T-helper 9 cell (primary cell): ENCODE measurements at places on chromosomes 2 and 18.

GRCh38 chr18:50745945-50746344 is 73.9 kb downstream of the MRO start:
- DNase-seq = no peak

GRCh38 chr2:40935349-40935748 is 483.5 kb upstream of the SLC8A1 start:
- no peak for DNase-seq

DNA sequence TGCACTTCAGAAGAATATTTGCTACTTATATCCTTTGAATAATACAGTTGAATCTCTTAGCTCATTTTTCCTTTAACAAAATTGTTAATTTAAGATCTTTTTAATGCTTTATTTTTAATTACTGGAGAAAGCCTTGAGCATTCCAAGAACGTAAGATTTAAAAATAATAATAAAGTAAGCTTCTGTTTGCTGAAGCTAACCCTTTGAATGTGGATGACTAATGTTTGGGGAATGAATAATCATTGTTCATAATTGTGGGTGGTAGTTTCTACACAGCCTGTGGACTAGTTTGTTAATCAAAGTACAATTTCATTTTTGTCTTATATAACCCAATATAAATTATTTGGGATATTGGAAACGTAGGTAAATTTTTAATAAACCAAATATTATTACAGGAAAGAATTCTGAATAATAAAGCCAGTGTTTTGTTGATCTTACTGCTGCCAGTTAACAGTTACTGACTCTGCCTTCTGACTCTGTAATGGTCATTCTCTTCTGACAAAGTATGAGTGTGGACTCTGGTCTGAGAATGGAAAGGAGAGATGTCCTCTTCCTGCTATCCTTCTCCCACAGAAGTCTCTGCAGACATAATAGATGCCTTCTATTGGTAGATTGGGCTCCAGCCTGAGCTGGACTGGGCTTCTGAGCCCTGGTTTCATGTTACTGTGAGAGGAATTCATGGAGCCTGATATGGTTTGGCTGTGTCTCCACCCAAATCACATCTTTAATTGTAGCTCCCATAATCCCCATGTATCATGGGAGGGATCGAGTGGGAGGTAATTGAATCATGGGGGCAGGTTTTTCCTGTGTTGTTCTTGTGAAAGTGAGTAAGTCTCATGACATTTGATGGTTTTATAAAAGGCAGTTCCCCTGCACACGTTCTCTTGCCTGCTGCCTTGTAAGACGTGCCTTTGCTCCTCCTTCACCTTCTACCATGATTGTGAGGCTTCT is 292.7 kb upstream of the SLC39A10 start:
- DNase-seq = no peak

DNA sequence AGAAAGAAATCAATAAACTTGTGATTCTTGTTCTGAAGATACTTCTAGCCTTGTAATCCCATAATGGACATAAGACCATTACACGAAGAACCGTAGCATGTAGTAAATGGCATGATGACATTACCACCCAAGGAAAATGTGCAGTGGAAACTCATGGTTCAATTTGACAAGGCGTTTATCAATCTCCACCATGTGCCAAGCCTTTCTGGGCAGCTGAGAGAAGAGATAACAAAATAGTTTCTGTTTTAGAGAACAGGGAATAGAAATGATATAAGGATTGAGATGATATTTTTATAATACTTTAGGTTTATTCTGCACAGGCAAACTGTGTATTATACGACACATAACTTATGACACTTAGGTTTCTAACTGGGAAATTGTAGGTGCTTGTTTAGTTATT is 19.2 kb downstream of the ABI2 start:
- no peak for DNase-seq

DNA sequence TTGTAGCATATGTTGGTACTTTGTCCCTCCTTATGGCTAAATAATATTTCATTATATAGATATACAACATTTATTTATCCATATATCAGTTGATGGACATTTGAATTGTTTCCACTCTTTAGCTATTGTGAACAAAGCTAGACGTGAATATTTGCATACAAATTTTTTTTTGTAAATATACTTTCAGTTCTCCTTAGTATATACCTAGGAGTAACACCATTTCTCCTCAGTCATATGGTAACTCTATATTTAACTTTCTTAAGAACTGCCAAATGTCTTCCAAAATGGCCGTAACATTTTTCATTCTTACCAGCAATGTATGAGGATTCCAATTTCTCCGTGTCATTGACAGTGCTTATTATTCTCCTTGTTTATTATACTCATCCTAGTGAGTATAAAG is 74.5 kb downstream of the TMEM185B start:
- DNase-seq = no peak

- DNase-seq = no peak
Measured at GRCh38 chr2:9975805-9976447, 24.4 kb downstream of the GRHL1 start.

DNA sequence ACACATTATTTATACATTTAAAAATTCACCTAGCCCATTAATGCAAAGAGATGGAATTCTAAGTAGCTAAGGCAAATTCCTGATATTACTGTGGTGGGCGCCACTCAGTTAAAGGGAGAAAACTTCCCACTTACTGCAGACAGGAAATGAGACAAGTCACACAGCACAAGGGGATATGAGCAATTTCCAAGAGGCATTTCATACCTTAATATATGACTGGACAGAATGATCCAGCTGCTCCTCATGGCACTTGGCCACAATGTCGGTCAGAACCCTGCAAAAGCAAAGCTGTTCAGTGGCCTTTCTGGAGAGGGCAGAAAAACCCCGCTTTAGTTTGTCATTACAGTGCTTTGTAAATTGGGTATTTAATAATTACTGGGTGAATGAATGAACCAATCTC is 121.4 kb upstream of the CCDC195 start:
- no peak for DNase-seq

DNA sequence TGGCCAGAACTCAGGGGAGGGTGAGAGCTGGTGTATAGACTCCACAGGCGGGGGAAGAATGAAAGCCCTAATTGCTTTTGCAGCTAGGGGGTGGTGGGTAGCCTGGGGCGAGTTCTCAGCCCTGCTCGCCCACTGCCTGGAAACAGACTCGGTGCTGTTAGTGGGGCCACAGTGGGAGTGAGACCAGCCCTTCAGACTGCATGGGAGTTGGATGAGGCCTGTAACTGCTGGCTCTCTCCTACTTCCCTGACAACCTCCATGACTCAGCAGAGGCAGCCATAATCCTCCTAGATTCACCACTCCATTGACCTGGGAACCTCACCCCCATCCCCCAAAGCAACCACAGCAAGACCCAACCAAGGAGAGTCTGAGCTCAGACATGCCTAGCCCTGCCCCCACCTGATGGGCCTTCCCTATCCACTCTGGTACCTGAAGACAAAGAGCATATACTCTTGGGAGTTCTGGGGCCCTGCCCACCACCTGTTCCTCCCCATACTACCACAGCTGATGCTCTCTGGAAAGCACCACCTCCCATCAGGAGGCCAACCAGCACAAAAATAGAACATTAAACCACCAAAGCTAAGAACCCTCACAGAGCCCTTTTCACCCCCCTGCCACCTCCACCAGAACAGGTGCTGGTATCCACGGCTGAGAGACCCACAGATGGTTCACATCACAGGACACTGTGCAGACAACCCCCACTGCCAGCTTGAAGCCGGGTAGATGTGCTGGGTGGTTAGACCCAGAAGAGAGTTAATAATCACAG is 226.3 kb downstream of the EIPR1 start:
- DNase-seq = no peak

GRCh38 chr18:80232710-80233109 is 14.6 kb downstream of the PARD6G start:
- no peak for DNase-seq

- no peak for DNase-seq
Measured at GRCh38 chr2:151374436-151374835, 17.0 kb downstream of the TNFAIP6 start.

GRCh38 chr2:61898810-61899209 is 6.7 kb upstream of the COMMD1 start:
- no peak for DNase-seq

GRCh38 chr2:191747170-191747530 is 69.2 kb downstream of the NABP1 start:
- DNase-seq = no peak

GRCh38 chr2:131121464-131121863 is 16.3 kb downstream of the PLEKHB2 start:
- no peak for DNase-seq

GRCh38 chr2:33777786-33778185 is 178.7 kb upstream of the FAM98A start:
- no peak for DNase-seq

- no peak for DNase-seq
Measured at GRCh38 chr2:105166688-105167087, 74.9 kb upstream of the GPR45 start.
